GM04504 (cell line): ENCODE measurements at places on chromosomes 3 and 15.

GRCh38 chr3:82163907-82164520, 402.6 kb upstream of the GBE1 start:
- DNase-seq: no peak

DNA sequence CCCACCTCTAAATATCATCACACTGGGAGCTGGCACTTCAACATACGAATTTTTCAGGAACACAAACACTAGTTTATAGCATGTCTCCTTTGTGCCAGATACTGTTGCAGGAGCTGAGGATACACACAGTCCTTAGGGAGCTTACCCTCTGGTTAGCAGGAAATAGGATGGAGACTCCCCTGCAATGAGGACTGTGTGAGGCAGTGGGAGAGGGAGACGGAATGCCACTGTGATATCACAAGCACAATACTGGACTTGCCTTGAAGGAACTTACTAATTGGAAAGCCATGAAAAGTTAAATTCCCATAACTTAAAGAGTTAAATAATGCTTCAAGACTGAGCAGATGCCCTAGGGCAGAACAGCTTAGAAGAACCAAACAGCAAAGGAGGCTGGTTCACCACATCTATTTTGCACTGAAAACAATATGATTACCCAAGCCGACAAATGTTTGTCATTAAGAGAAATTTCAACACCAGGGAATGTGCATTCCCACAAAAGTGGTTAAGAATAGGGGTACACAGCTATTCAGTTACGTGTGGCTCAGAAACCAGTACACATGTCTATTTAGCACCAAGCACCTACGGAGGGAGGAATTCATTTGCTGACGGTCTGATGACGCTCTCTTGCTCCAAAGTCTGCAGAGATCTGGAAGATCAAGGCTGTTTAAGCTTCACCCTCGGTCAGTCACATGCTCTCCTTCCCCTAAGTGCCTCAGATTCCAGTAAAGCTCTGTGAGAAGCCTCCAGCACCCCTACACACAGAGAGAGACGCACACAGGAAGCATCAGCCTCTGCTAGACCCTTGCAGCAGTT, 5.2 kb downstream of the TBC1D2B start:
- DNase-seq: peak; percentile 87

DNA sequence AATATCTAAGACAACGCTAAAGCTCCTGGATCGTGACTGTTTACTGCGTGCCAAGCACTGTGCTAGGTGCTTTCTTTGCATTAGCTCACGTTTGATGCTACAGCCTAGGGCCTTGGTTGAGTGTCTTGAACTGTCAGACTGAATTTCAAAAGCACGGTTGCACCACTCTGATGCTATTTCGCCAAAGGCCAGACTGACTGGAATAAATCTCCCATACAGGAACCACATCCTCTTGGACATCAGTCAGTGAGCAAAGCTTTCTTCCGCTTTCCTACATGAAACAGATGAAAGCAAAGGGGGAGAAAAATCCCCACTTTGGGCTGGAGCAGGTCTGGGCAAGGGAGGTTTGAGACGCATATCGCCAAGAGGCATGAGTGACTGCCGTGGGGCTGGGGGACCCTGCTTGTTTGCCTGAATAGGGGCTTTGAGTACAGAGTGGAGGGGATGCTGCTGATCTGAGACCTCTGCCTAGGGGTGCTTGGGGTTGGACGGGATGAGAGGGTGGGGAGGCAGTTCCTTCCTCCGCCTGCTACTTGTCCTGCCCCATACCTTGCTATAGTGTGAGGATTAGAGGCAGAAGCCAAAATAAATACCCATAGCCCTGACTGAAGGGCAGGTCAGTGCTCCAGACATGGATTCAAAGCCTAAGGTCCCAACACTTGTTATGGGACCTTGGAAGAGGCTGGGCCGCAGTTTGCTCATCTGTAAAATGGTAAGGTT, 5.3 kb downstream of the FGD5 start:
- DNase-seq: no peak

DNA sequence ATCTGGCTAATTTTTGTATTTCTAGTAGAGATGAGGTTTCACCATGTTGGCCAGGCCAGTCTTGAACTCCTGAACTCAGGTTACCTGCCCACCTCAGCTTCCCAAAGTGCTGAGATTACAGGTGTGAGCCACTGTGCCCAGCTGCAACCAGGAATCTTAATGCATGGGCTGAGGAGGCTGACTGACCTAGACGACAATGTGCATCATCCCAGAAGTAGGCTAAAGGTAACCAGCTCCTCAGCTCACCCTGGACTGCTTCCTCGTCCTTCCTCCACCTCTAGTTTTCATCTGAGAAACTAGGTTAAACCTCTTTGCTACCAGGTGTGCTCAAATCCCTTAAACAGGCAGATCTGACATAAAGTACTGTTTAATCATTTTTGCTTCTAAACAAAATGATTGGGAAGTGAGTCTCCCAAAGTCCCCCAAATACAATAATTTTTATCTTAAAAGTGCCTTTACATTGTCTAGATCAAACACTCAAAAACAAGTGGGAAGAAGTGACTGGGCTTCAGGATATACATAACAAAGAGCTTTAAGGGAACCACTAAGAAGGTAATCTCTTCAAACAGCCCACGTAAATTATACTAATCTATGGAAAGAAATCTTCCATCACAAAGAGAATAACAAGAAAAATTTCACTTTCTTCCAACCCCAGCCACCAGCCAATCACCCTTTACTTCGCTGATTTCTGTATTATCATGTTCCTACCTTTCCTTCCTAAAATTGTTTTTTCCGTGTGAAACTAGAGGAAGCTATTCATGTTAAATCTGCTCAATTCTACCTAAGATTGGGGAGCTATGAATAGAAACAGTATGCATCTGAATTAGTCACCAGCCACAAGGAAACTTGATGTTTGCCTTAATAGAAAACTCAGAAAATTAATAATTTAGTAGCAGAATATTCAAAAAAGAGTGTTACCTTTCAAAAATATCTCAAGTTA, 34.7 kb downstream of the IGF2BP2 start:
- no peak for DNase-seq

DNA sequence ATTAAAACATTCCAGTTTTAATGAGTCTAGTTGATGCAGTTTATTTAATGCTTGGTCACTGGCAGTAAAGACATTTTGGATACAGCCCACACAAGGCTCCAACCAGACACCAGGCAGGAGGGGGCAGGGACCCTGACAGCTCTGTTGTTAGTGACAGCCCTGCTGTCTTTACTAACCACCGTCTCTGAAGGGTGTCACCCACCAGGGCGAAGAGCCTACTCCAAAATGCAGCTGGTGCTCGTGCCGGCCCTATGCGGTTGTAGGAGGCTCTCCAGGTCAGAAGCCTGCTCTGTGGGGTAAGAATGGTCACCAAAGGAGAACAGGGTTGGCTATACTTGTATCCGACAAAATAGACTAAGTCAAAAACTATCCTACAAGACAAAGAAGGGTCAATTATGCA, 132.2 kb downstream of the ATP10A start:
- DNase-seq: no peak

DNA sequence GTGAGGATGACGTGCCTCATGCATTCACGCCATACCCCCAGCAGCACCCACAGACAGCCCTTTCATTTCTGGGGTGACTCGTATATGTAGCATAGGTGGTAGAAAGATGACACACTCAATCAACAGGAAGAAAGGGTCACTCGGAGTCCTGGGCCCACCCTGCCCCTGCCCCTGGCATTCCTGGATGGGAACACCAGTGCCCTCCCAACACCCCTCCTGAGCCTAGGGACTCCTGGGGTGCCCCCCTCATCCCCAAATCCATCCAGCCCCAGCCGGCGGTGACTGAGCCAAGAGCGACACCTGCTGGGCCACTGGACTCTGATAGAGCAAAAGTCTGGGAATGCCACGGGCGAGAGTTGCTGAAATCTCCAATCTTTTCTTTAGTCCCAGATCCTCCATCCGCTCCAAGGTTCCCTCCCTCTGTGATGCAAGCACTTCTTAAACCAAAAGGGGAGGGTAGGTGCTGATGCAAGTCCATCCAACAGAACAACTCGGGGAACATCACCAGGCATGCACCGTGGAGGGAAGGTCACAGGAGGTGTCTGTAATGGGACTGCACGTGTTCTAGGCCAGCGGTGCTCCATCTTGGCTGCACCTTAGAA, 31.1 kb downstream of the ACAN start:
- no peak for DNase-seq

GRCh38 chr3:189944285-189945145, 176.2 kb downstream of the P3H2 start:
- DNase-seq: no peak

- no peak for DNase-seq
Measured at GRCh38 chr15:84666373-84666772, 8.4 kb upstream of the NMB start.

DNA sequence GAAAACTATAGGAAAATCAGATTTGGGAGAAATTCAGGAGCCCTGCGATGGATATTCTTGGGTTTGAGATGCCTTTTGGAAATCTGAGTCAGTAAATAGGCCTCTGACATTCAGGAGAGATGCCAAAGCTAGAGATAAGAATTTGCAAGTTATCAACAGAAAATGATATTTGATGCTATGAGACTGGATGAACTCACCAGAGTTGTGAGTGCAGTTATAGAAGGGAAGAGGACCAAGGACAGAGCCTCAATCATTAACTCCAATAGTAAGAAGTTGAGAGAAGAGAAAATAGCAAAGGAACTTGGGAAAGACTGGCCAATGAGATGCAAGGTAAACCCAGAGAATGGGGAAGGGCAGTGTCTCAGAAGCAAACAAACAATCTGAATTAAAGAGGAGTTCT, 7.9 kb upstream of the ANO10 start:
- DNase-seq: no peak

DNA sequence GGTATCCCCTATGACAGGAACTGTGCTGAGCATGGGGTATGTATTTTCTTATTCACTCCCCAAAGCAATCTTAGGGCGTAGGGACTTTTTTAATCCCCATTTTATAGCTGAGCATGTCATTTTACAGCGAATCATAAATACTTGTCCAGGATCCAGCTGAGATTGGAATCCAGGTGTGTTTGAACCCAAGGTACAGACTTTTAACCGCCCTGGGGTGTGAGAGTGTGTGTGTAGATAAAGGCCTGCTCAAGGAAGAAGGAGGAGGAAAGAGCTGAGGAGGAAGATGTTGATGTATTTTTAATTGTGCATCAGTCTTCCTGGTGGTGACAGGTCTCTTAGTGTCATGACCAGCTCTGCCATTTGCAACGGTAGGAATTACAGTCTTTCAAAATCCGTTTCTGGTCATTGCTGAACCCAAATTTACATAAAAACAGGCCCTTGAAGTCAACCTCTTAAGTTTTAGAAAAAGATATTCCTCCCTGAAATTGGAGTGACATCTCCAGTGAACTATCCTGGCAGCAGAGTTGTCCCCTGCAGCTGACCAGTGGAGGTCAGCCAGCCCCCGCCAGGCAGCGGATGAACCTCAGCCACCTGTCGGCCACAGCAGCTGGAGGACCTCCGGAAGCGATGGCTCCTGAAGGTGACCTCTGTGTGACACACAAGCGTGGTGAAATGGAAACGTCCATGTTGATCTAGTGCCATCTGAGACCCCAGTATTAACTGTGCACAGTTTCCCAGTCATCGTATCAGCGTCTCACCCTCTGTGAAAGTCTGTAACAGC, 92.8 kb upstream of the MITF start:
- DNase-seq: no peak

GRCh38 chr3:127663151-127663550, 9.6 kb upstream of the ABTB1 start:
- no peak for DNase-seq

- DNase-seq: no peak
Measured at GRCh38 chr3:16816048-16816780, 68.5 kb upstream of the PLCL2 start.

GRCh38 chr15:100713163-100713867, 110.9 kb downstream of the ASB7 start:
- DNase-seq: peak; percentile 60

- DNase-seq: no peak
Measured at GRCh38 chr3:63523100-63523499, 129.4 kb upstream of the SNTN start.

- no peak for DNase-seq
Measured at GRCh38 chr3:45537970-45538640, 56.4 kb upstream of the LIMD1 start.

DNA sequence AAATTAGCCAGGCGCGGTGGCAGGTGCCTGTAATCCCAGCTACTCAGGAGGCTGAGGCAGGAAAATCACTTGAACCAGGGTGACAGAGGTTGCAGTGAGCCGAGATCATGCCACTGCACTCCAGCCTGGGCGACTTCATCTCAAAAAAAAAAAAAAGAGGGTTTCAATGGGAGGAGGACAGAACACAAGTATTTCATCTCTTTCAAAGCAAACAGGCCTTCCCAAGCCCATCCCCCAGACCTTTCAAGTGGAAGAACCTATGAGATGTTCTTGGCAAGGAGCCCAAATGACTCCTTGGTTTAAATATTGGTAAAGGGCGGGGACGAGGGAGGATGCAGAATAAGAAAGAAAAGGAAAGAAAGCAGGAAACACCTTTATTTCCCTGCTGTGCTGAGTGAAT, 62.2 kb upstream of the MCF2L2 start:
- no peak for DNase-seq

DNA sequence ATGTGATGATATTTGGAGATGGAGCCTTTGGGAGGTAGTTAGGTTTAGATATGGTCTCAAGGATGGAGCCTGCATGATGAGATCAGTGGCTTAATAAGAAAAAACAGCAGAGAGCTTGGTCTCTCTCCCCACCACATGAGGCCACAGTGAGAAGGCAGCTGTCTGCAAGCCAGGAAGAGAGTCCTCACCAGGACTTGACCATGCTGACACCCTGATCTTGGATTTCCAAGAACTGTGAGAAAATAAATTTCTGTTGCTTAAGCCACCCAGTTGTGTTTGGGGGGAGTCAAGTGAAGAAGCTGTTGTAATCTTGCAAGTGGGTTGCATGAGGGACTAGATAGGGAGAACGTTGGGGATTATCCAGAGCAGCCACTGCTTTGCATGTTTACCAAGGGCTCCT, 62.3 kb upstream of the TNFAIP8L3 start:
- DNase-seq: no peak

- no peak for DNase-seq
Measured at GRCh38 chr3:13213911-13214846, 140.9 kb upstream of the IQSEC1 start.

DNA sequence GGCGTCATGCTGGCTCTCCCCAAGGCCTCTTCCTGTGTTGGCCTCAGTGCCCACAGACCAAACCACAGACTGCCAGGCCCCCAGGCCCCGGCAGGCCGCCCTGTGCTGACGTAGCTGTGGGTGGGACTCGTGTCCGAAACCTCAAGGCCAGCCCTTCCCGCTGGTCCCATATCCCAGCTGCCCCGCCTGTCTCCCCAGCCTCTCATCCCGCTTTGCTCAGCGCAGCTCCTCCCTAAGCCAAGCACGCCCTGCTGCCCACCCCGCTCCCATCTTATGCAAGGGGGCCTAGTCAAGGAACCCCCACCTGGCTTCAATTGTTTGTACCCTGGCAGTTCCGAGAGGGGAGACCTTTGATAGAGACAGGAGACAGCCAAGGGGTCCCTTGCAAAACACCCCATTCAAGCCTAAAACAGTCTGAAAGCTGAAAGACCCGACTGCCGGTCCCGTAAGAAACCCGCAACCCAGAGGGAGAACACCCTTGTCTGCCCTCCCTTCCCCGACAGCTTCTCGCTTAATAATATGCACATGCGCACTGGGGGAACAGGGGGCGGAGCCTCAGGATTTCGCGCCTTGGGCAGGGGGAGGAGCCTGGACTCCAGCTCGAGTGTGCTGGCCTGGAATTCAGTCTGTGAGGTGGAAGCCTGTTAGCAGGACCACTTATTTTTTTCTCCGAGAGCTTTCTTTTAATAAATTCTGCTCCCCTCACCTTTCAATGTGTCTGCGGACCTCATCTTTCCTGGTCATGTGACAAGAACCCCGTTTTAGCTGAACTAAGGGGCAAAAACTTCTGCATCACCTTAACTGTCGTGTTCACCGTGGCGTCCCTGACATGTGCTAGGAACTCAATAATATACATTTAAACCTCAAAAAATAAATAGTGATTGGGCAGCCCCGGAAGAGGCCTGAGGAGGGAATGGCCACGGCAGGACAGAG, 17.2 kb downstream of the TNFAIP8L3 start:
- peak; percentile 12 for DNase-seq
